ENCODE measurements at places on chromosomes 1 and 21.

DNA sequence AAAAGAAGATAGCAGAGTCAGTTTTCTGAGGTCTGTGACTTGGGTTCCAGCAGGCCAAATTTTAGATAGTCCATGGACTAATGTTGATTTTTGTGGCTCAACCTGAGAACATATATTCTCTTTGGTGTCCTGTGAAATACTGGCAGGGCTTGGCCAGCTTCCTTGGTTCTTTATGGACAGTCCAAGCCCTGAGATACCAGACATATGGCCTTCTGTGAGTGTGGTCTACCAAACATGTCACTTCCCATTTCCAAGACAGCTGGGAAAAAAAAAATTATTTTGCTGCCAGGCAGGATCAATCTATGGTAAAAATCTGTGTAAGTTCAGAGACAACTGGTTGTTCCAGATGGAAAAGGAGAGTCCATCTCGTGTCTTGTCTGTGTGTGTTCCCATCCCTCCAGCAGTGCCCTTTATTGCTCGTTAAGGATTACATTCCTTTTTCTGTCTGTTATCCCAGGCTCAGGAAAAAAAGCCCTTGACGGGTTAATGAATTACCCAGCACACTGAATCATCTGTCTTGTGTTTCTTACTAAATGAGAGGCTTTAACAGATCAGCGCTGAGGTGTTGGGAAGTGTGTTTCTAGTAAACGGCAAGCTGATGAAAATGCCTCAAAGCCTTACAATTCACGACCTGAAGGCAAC, 33.4 kb upstream of the XPR1 start:
- no peak for DNase-seq

DNA sequence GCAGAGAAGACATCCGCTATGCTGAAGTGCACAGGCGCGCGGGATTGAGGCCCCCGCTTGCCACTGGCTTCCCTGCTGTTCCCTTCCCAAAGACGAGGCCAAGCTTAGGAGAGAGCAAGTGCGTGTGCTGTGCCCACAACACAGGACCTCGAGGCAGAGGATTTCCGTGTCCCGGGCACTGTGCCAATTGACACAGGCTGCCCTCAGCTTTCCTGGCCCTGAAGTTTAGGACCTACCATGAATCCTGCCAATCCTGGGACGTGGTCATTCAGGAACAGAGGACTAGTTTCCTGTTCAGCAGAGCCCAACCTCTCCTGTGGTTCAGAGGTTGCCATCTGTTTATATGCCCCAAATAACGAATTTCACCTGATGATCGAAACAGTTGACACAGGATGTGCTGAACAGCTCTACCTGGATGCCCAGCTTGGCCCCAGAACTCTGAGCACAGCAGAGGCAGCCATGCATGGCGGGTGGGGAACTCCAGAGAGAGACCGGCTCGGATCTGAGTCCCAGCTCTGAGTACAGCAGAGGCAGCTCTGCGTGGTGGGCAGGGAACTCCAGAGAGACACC, 22.0 kb downstream of the SLC37A1 start:
- no peak for DNase-seq

- no peak for DNase-seq
Measured at GRCh38 chr1:70353601-70354331, 756 bp downstream of the ANKRD13C start.

DNA sequence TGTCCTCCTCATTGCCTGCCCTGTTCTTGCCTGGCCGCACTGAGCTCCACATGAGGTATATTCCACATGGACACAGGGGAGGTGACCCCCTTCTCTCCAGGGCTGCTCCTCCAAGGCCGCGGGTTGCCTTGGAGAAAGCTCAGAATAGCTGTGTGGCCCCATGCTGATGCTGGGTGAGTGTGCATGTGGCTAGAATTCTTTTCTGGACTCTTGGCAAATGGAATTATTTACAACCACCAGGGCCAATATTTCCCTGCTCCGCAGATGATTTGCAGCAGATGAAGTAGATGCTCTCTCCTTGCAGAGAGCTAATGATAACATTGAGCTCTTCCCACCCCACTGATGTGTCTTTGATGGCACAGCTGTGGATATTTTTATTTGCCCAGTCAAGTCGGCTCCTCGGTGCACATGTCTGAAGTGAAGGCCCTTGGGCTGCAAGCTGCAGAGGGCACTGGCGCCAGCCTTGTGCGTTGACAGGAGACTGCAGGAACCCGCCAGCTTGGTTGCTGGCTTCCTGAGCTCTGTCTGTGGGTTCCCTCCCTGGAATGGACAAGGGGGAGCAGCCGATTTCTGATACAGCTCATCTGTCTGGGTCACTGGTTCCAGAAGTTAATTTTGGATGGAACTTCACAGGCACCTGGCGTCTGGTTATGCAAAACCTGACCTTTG, 404.7 kb upstream of the VAMP3 start:
- no peak for DNase-seq

GRCh38 chr1:94029130-94029993, 91.6 kb downstream of the ABCA4 start:
- no peak for DNase-seq

GRCh38 chr1:2400576-2400909, 8.9 kb downstream of the RER1 start:
- no peak for DNase-seq

DNA sequence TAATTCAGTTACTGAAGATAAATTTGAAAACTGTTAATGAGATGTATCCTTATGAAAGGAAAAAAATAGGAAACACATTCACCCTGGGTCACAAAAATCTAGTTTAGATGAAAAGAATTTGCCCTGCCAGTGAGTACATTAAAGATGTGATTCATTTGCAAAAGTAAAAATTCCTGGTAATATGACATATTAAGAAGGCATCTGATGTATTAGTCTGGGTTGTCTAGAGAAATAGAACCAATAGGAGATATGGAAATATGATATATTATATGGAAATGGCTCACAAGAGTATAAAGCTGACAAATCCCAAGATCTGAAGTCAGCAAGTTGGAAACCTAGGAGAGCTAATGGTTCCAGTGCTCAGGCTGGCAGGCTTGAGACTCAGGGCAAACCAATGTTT, 153.8 kb downstream of the MRPL39 start:
- no peak for DNase-seq

GRCh38 chr1:204468206-204468605, 26.4 kb downstream of the PIK3C2B start:
- no peak for DNase-seq

DNA sequence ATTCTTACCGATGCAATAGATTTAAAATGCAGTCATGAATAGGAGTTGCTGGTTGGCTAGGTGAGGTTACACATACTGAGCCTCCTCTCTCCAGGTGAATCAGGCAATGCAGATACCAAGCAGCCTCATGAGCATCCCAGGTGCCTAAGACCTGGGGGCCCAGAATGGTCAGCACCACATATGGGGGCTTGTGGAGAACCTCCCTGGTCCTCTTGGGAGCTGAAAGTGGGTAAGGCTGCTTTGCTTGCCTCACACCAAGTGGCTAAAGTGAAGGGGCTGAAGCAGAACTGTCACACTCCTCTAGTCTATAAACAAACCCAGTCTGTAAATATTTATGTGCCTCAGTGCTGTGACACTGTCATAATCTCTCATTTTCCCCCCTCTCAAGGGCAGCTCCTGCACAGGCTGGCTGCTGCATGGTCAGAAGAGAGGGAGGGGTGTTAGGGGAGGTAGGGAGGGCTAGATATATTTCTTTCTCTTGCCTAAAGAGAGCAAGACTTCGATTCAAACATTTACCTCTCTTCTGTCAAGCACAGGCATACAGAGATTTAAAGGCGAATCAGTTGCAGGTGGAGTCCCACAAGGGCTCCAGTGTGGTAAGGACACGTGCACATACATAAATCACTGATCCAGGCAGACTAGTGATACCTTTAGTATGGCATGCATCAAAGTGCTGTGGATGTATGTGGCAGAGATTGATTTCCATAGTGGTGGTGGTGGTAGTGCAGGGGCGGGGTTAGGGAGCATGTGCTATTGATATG, 157.9 kb upstream of the TNR start:
- DNase-seq, result no peak

DNA sequence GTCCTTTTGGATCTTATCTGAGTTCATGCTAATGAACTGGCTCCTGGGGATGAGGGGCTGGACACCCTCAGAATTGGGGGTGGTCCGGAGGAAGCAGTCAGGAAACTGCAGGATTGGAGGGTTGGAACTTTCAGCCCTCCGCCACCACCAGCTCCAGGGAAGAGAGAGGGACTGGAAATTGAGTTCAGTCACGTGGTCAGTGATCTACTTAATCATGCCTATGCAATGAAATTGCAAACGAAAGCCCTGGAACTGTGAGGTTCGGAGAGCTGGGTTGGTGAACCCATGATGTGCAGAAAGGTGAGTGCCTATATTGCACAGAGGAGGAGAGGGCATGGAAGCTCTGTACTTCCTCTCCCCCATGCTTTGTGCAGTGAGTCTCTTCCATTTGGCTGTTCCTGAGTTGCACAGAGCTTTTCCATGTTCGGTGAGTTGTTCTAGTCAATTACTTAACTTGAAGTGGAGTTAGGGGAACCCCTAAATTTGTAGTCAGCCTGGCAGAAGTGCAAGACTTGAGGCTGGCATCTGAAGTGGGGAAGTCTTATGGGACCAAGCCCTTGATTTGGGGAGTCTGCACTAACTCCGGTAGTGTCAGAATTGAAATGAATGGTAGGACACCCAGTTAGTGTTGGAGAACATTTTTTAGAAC, 16.7 kb downstream of the ITSN1 start:
- DNase-seq, result no peak

- no peak for DNase-seq
Measured at GRCh38 chr1:65206836-65207235, 58.8 kb downstream of the AK4 start.

- DNase-seq, result peak; percentile 25
Measured at GRCh38 chr1:21594935-21595897, 73.9 kb downstream of the RAP1GAP start.

DNA sequence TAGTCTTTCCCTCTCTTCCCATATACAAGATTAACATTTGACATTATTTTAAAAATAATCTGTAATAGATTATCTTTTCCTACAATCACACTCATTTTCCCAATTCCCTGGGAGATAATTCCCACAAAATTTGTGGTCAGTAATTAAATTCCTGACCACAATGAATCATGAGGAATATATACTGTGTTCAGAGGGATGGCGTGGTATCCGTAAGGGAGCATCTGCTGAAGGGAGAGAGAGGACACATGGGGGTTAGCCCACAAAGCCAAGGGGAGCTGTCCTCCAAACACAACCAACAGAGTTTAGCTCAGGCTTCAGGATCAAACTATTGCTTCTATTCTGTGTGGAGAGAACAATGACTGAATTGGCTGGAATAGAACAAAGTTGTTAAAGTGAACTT, 57.1 kb upstream of the PPP2R5A start:
- no peak for DNase-seq

- no peak for DNase-seq
Measured at GRCh38 chr1:57348921-57349320, 74.9 kb downstream of the DAB1 start.

GRCh38 chr1:234709473-234710228, 99.7 kb upstream of the IRF2BP2 start:
- DNase-seq, result no peak

- no peak for DNase-seq
Measured at GRCh38 chr1:211928993-211929637, 98.6 kb upstream of the LPGAT1 start.

- DNase-seq, result no peak
Measured at GRCh38 chr1:198287916-198288315, 131.1 kb downstream of the NEK7 start.

DNA sequence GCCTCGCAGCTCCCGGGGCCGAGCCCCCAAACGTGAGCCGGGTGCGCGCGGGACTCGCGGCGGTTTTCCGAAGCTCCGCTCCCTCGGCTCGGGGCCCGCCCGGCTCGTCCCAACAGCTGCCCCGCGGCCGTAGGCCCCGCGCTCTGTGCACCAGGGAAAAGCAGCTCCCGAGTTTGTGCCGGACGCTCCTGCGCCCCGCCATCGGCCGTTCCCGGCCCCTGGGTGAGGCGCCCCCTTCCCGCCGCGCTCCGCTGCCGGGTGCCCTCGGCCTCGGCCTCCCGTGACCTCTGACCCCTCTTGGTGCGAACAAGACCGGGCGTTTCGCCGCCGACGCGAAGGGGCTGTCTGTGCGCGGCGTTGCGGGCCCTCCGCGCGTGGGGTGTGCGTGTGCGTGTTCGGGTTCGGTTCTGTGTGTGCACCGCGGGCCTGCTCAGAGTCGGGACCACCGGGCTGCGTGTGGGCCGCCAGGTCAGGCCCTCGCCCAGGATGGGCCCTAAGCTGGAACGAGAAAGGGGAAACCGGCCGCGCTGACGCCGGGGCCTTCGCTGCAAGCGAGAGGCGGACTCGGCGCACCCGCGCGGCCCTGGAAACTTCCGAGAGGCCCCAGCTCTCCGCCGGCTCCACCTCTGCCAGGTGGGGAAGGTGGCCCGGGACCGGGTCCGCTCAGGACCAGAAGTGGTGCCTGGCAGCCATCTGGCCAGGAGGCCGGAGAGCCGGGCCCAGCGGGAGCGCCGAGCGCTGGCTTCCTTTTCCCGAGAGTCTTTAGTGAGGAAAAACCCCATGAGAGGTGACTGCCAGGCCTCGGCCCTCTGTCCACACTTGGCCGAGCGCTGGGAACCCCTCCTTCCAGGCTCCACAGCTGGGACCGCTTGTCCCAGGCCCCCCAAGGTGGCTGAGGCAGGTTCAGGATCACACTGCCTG, 1.9 kb downstream of the PRDM16 start:
- no peak for DNase-seq

GRCh38 chr1:152658649-152659048, 4.5 kb upstream of the LCE2D start:
- no peak for DNase-seq

GRCh38 chr1:211557894-211558625, 20.9 kb downstream of the SLC30A1 start:
- no peak for DNase-seq

DNA sequence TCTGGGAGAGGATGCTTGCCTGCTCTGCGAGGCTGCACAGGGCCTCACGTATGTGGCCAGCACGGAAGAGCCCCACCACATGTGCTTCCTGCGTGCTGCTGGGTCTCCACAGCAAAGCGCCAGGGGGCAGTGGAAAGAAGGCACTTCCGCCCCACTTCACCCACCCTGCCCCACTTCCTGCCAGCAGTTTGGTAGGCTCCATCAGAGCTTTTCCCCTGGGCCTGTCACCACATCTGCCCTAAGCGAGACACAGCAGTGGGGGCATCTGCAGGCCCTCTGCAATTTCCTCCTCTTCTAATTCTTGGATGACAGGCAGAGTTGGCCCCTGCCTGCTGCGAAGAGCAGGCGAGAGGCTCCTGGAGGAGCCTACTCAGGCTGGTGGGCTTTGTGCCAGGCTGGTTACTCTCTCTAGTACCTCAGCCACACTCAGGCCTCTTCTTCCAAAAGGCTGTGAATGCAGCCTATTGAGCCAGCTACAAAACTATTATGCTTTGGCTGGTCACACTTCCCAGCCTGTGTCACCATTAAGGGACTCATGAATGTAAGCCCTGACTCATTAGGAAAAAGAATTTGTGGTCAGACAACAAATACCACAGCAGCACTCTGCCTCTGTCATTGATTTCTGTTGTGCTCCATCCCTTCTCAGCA, 25.0 kb downstream of the CD244 start:
- peak; percentile 45 for DNase-seq

All from stimulated activated CD4-positive, alpha-beta T cell treated with anti-CD3 and anti-CD28 coated beads, Interleukin-15, amount 100 ng/mL, for 1 hour (primary cell).